Epithelial cell of umbilical artery (primary cell): ENCODE measurements at places on chromosomes 11 and 22. TPM values are rescaled to one million over a fixed set of nuclear protein-coding genes. Genes with fewer than 3 reads are reported as not detected.

STK33 gene
- 1.5 and 1.6 TPM in 2 replicates for total RNA-seq

OR2AG2 gene
- under 0.01 and 0.15 TPM in 2 replicates for total RNA-seq

GLYAT gene
- not detected in 2 replicates for total RNA-seq

OR10W1 gene
- not detected in 2 replicates for total RNA-seq

FXYD6 gene
- 0.32 TPM in 1 of 2 replicates, not detected in the other for total RNA-seq

DMC1 gene
- 1.6 and 3.6 TPM in 2 replicates for total RNA-seq

TH gene
- not detected in 2 replicates for total RNA-seq

TRIM6 gene
- 0.97 and 2.4 TPM in 2 replicates for total RNA-seq

OR8G5 gene
- total RNA-seq = not detected in 2 replicates

CYP2R1 gene
- 13.5 and 13.6 TPM in 2 replicates for total RNA-seq

TEAD1 gene
- total RNA-seq = 15.9 and 38.1 TPM in 2 replicates

RAG2 gene
- not detected in 2 replicates for total RNA-seq

CEND1 gene
- total RNA-seq = 0.32 TPM in 1 of 2 replicates, not detected in the other

LMNTD2 gene
- 0.30 and 0.65 TPM in 2 replicates for total RNA-seq

OR52I1 gene
- total RNA-seq = not detected in 2 replicates

CALCB gene
- total RNA-seq = 0.30 TPM in 1 of 2 replicates, not detected in the other

DKK3 gene
- total RNA-seq = 223 and 521 TPM in 2 replicates

ZNF214 gene
- 1.9 and 3.5 TPM in 2 replicates for total RNA-seq

TRIM29 gene
- total RNA-seq = not detected in 2 replicates

C11orf42 gene
- not detected in 2 replicates for total RNA-seq

PTPMT1 gene
- total RNA-seq = 99.8 and 110 TPM in 2 replicates

C11orf16 gene
- not detected in 2 replicates for total RNA-seq

IFITM1 gene
- 18.5 and 92.6 TPM in 2 replicates for total RNA-seq

ZNF215 gene
- total RNA-seq = 2.9 and 7.1 TPM in 2 replicates

CASTOR1 gene
- total RNA-seq = 4.5 and 9.1 TPM in 2 replicates

FERMT3 gene
- total RNA-seq = 8.1 and 22.2 TPM in 2 replicates

LRRN4CL gene
- total RNA-seq = under 0.01 and 0.30 TPM in 2 replicates

ESAM gene
- 69.8 and 70.7 TPM in 2 replicates for total RNA-seq

OR4D5 gene
- total RNA-seq = not detected in 2 replicates

CRYBA4 gene
- total RNA-seq = not detected in 2 replicates

KDM4D gene
- total RNA-seq = 0.32 and 0.46 TPM in 2 replicates

RBMXL2 gene
- under 0.01 TPM in 1 of 2 replicates, not detected in the other for total RNA-seq

C11orf87 gene
- total RNA-seq = not detected in 2 replicates
